ENCODE measurements at places on chromosomes 13 and 19. TPM values are rescaled to one million over a fixed set of nuclear protein-coding genes. Genes with fewer than 3 reads are reported as not detected.

- DNase-seq = no peak
Observed at GRCh38 chr19:49595819-49596404, 4.9 kb downstream of the PRR12 start.

The RASGRP4 gene
- not detected for total RNA-seq

The CDADC1 gene
- 9.1 TPM for total RNA-seq

DNA sequence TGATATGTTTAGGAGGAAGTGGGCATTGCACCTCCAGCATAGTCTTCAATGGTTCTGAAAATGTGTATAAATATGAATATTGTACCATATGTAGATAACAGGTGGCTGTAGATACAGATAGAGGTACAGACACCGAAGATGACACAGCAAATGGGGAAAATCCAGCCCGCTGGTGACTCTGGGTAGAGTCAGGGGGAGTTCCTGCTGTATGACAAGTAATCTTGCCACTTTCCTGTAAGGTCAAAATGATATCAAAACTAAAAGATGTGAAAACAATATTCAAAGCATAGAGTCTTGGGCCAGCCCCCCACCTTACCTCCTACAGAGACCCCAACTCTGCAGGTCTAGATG lies 17.8 kb downstream of the C2CD4C start:
- DNase-seq = no peak

DNA sequence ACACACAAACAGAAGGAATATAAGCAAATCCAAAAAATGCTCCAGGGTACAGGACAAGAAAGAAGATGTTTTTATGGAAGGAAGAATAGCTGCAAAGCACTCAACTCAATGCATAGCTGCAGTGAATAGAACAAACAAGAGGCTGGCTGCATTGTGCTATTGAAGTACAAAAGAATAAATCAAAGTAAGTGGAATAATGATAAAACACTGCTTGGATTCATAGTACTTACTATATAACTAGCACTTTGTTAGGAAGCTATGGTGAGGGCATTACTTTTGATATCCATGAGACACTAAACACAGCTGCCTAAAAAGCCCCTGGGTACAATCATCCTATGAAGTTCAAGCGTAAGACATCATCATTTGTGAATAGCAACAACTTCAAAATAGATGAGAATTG lies 350.1 kb downstream of the PCDH9 start:
- no peak for DNase-seq

The SRRM5 gene
- not detected for total RNA-seq

DNA sequence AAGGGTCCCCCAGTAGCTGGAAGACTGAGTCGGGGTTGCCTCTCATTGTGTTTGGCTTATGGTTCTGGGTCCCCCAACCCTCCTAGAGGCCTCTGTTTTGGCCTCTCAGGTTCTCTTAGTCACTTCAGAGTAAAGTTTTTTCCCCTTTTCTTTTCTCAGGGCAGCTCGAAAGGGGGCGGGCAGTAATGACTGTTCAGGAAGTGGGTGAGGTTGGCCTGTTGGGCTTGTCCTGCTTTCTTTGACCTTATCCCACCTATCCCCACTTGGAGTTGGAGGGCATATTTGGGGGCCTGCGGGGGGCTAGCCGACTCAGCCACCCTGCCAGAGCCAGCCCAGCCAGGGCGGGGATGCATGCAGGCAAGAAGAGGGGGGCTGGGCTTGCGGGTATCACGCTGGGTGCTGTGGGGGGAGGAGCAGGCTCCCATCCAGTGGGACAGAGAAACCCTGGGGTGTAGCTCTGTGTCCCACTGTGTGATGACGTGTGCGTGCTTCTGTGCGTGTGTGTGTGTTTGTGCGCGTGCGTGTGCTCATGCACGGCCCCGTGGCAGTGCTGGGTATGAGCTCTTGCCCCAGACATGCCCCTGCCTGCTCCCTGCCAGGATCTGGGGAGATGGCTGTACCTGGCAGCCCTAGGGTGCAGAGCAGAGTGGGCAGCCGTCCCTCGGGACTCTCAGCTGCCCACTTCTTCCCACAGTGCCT lies 1.4 kb downstream of the CIC start:
- peak; percentile 85 for DNase-seq

The ZNF726 gene
- 0.33 TPM for total RNA-seq

DNA sequence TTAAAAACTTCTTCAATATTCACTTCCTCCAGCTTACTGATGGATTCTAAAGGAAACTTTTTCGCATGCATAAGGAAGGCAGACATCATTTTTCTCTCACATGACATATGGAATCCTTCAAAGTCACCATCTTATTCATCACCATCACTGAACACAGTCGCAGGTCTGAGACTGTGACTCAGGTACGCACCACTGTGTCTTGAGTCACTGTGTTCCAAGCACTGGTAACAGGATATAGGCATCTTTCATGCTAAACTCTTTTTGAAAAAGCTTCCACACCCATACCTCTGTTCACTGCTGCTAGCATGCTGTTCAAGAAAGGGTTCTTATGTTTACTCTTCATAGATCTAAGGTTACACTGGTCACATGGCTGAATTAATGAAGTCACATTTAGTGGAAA lies 67.0 kb upstream of the SIAH3 start:
- DNase-seq = no peak

The SIGLEC7 gene
- 0.41 TPM for total RNA-seq

DNA sequence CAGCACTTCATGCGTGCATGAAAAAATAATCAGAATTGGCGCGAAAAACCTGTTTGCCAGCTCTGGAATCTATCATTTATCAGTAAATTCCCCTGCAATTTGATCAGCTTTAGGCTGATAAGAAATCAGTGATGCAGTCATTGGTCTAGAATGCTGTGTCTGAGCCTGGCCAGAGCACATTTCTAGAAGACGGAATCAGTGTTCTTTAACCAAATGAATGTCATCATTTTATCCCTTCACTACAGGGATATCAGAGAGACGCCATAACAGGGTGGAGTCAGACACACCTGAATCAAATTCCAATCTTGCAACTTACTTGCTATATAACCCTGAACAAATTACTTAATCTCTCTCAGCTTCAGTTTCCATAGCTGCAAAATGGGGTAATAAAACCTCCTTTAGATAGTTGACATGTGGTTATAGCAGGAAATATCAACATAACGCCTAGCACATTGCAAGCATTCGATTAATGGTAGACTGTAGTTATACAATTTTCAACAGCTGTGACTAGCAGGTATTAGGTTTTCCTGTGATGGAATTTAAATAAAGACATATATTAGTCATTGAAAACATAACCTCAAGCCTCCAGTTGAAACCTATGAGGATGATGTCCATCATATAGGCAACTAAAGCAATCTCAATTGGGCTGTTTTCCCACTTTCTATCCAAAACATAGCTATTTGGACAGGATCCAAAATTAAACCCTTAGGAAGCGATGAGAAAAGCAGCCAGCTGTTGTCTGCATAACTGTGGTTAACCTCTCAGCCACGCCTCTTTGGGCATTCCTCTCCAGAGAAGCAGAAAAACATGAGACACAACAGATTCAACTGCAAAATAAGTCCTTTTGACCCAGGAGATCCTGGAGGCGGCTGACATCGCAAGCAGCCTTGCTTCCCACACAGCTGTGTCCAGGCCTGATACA lies 51.6 kb upstream of the UBL3 start:
- DNase-seq = peak; percentile 96

- no peak for DNase-seq
Observed at GRCh38 chr13:77466753-77467422, 68.6 kb upstream of the SCEL start.

- DNase-seq = no peak
Observed at GRCh38 chr13:81001828-81002385, 661.0 kb upstream of the SPRY2 start.

GRCh38 chr13:92661406-92661805 lies 565.2 kb upstream of the GPC6 start:
- no peak for DNase-seq

GRCh38 chr19:55538132-55538531 lies 1.2 kb upstream of the SBK2 start:
- no peak for DNase-seq

The HSPB6 gene
- 713 TPM for total RNA-seq

DNA sequence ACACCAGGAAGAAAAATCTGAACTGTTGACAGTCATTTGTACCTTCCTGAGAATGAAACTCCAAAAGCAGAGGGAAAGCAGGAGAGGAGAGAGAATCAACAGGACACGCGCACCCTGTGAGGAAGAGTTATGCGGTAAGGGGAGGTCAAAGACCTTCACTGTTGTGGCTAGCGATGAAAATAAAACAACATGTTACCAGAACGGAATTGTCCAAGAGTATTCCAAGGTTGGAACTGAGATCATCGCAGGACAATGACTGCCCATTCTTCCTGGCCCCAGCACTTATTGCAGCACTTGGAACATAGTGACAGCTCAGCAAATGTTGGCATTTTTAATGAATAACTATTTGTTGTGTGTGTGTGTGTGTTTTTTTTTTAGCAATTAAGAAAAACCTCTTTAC lies 176.0 kb upstream of the TSC22D1 start:
- no peak for DNase-seq

- no peak for DNase-seq
Observed at GRCh38 chr19:43105496-43105895, 23.0 kb upstream of the PSG2 start.

The FXYD3 gene
- 1.3 TPM for total RNA-seq

The EFNB2 gene
- 3.4 TPM for total RNA-seq

GRCh38 chr13:66911411-66911939 lies 318.7 kb downstream of the PCDH9 start:
- no peak for DNase-seq

- no peak for DNase-seq
Observed at GRCh38 chr13:73210218-73210883, 151.5 kb downstream of the KLF5 start.

GRCh38 chr13:44135566-44135965 lies 238.1 kb upstream of the SERP2 start:
- no peak for DNase-seq

GRCh38 chr19:42249149-42249750 lies 5.7 kb downstream of the ERF start:
- DNase-seq = no peak

GRCh38 chr19:12794971-12795381 lies 3.7 kb downstream of the JUNB start:
- peak; percentile 55 for DNase-seq

The ZNF606 gene
- total RNA-seq = 33.8 TPM

The ACER1 gene
- total RNA-seq = not detected

Measured in fibroblast of the aortic adventitia (primary cell).